Mesothelial cell of epicardium (in vitro differentiated cells): ENCODE measurements at places on chromosomes 12 and 14. TPM values are rescaled to one million over a fixed set of nuclear protein-coding genes. Genes with fewer than 3 reads are reported as not detected.
A peak's percentile ranks its signal among the peaks of the same experiment; 100 is the strongest.

ATF7IP gene
- 176 to 192 TPM (median 177 TPM) in 3 replicates for total RNA-seq

RNASE2 gene
- not detected in 3 replicates for total RNA-seq

MSRB3 gene
- 19.9 to 20.4 TPM (median 19.9 TPM) in 3 replicates for total RNA-seq

TRHDE gene
- total RNA-seq, result 1.0 to 1.7 TPM (median 1.4 TPM) in 3 replicates

SH2B3 gene
- 1.6 to 2.1 TPM (median 1.7 TPM) in 3 replicates for total RNA-seq

GRCh38 chr12:102023343-102023930 lies 38.4 kb downstream of the WASHC3 start:
- DNase-seq, result no peak
- peaks cover 2% of the 10 kb centered on the region for H3K4me1 ChIP-seq
- H3K36me3 ChIP-seq, result peaks cover 6% of the 10 kb centered on the region
- H3K27ac ChIP-seq, result no peak overlapping the region

- no peak overlapping the region for H3K4me3 ChIP-seq
- H3K27ac ChIP-seq, result no peak overlapping the region
- DNase-seq, result no peak
- peaks cover 2% of the 10 kb centered on the region for H3K36me3 ChIP-seq
- H3K27me3 ChIP-seq, result peaks cover 7% of the 10 kb centered on the region
Measured at GRCh38 chr12:106945261-106945851, 10.4 kb upstream of the TMEM263 start.

GRCh38 chr12:31772685-31773222 lies 43.9 kb upstream of the AMN1 start:
- peaks cover 32% of the 10 kb centered on the region for H3K4me1 ChIP-seq
- no peaks in the 10 kb centered on the region for H3K27me3 ChIP-seq
- H3K27ac ChIP-seq, result peak overlapping the region; percentile 93
- DNase-seq, result no peak
- peaks cover 8% of the 10 kb centered on the region for H3K36me3 ChIP-seq

- H3K27me3 ChIP-seq, result no peaks in the 10 kb centered on the region
- no peaks in the 10 kb centered on the region for H3K36me3 ChIP-seq
- H3K4me3 ChIP-seq, result no peak overlapping the region
- H3K27ac ChIP-seq, result no peak overlapping the region
Measured at GRCh38 chr14:48936362-48936761, 649.8 kb downstream of the RPS29 start.

DNA sequence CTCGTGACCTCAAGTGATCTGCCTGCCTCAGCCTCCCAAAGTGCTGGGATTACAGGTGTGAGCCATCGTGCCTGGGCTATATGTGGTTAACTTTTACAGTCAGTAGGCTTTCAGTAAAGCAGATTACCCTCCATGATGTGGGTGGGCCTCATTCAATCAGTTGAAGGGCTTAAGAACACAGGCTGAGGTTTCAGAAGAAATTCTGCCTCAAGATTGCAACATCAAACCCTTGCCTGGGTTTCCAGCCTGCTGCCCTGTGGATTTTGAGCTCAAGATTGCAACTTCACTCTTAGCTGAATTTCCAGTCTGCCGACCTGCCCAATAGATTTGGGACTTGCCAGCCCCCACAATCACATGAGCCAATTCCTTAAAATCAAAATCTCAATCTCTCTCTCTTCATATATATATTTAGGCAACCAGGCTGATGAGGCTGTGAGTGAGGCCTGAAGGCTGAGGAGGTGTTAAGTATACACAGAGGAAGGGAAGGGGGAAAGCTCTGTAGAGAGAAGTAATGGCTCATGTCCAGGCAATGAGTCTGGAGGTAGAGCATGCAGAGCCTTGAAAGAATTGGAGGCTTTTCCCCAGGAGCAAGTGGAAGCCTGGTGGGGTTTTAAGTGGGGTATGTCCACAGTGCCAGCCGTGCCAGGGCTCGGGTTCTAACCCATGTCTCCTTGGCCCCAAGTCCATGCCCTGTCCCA lies 33.3 kb upstream of the ACTN1 start:
- H3K4me3 ChIP-seq, result no peak overlapping the region
- no peaks in the 10 kb centered on the region for H3K36me3 ChIP-seq
- peaks cover 23% of the 10 kb centered on the region for H3K4me1 ChIP-seq

- no peak for DNase-seq
- no peaks in the 10 kb centered on the region for H3K36me3 ChIP-seq
- H3K4me1 ChIP-seq, result peaks cover 4% of the 10 kb centered on the region
- no peak overlapping the region for H3K4me3 ChIP-seq
- no peak overlapping the region for H3K27ac ChIP-seq
Measured at GRCh38 chr14:80387563-80387981, 176.3 kb upstream of the DIO2 start.

DNA sequence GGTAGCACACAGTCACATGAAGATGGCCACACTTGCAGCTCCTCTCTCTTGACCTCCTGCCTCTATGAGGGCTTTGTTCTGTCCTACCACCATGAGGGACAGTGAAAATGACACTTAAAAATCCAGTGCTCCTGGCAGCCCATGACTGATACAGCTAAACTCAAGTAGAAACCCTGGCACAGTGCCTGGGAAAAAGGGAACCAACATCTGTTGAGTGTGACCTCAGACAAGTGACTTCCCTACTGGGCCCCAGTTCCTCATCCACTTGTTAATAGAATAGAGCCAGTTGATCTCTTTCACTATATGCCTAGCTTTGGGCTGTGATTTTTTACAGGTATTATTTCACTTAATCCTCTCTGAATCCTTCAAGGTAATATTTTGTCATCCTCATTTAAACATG lies 4.8 kb downstream of the GUCY2C start:
- H3K4me3 ChIP-seq, result no peak overlapping the region
- H3K4me1 ChIP-seq, result no peaks in the 10 kb centered on the region
- H3K27ac ChIP-seq, result no peak overlapping the region
- H3K36me3 ChIP-seq, result no peaks in the 10 kb centered on the region

DNA sequence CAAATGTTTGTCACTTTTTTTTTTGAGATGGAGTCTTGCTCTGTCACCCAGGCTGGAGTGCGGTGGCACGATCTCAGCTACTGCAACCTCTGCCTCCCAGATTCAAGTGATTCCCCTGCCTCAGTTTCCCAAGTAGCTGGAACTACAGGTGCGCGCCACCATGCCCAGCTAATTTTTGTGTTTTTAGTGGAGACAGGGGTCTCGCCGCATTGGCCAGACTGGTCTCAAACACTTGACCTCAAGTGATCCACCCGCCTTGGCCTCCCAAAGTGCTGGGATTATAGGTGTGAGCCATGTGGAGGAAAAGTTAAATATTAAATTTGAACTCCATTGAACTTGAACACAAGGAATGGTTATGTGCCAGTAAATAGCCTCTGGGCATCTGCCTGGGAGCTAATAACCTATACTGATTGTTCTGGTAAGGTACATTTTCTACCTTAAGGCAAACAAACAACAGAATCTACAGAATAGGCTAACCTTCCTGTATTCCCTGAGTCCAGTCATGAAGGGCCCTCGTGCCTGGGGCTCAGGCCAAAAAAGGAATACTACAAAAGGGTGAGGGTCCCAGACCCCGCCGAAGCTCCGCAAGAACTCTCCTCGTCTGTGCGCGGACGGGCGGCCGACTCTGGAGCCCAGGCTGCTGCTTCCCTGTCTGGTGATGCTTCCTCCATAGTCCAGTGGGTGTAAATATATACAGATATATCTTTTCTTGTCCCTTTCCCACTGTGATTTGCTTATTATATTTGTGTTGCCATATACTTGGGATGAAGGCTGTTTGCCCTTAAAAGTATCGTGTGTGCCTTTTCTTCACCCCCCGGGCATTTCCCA lies 74.0 kb upstream of the EIF5 start:
- H3K36me3 ChIP-seq, result no peaks in the 10 kb centered on the region
- DNase-seq, result peak; percentile 1
- H3K4me3 ChIP-seq, result peak overlapping the region; percentile 15
- H3K27me3 ChIP-seq, result peaks cover 10% of the 10 kb centered on the region

GRCh38 chr14:58740379-58740935 lies 102.7 kb downstream of the DACT1 start:
- no peak overlapping the region for H3K27ac ChIP-seq
- H3K27me3 ChIP-seq, result peaks cover 2% of the 10 kb centered on the region
- DNase-seq, result no peak
- no peak overlapping the region for H3K4me3 ChIP-seq
- H3K4me1 ChIP-seq, result peaks cover 33% of the 10 kb centered on the region

DNA sequence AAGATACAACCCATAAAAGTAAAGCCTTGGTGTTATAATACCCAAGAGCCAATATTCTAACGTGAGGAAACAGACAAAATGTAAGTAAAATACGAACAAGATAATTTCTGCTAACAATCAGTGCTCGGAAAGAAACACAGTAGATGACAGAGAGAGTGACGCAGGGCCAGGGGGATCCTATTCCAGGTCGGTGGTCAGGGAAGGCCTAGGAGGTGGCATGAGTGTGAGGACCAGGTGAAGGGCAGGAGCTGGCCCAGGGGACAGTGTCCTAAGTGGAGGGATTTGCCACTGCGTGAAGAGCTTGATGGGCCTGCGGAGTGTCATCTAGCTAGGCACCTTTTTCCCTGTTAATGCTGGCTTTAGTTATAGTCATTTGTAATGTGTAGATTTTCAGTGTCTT lies 35.3 kb downstream of the ETV6 start:
- H3K36me3 ChIP-seq, result no peaks in the 10 kb centered on the region
- H3K4me1 ChIP-seq, result peaks cover 25% of the 10 kb centered on the region
- DNase-seq, result no peak
- H3K27ac ChIP-seq, result no peak overlapping the region

- H3K36me3 ChIP-seq, result no peaks in the 10 kb centered on the region
- peak; percentile 61 for DNase-seq
- peak overlapping the region; percentile 98 for H3K27ac ChIP-seq
- H3K4me3 ChIP-seq, result peak overlapping the region; percentile 91
Measured at GRCh38 chr14:22886500-22887259, 3.7 kb downstream of the REM2 start.

DNA sequence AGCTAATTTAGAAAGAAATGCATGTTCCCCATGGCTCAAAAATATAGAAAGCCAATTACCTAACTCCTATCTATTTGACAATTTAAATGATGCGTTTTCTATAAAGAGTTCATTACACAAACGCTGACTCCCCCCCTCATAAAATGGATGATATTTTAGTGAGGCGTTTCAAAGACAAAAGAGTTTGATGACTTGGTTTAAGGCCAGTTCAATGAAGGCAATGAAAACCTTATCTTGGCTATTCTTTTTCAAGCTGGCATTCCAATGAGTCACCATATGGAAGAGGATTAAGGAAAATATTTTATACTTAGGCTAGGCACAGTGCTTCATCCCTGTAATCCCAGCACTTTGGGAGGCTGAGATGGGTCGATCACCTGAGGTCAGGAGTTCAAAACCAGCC lies 62.7 kb downstream of the HMGA2 start:
- H3K27me3 ChIP-seq, result no peaks in the 10 kb centered on the region
- H3K36me3 ChIP-seq, result peaks cover 12% of the 10 kb centered on the region
- H3K27ac ChIP-seq, result peak overlapping the region; percentile 12
- H3K4me1 ChIP-seq, result peaks cover 47% of the 10 kb centered on the region

GRCh38 chr14:68365228-68365627 lies 427.6 kb downstream of the ZFP36L1 start:
- H3K27me3 ChIP-seq, result no peaks in the 10 kb centered on the region
- no peak for DNase-seq
- peaks cover 61% of the 10 kb centered on the region for H3K4me1 ChIP-seq
- no peaks in the 10 kb centered on the region for H3K36me3 ChIP-seq

DNA sequence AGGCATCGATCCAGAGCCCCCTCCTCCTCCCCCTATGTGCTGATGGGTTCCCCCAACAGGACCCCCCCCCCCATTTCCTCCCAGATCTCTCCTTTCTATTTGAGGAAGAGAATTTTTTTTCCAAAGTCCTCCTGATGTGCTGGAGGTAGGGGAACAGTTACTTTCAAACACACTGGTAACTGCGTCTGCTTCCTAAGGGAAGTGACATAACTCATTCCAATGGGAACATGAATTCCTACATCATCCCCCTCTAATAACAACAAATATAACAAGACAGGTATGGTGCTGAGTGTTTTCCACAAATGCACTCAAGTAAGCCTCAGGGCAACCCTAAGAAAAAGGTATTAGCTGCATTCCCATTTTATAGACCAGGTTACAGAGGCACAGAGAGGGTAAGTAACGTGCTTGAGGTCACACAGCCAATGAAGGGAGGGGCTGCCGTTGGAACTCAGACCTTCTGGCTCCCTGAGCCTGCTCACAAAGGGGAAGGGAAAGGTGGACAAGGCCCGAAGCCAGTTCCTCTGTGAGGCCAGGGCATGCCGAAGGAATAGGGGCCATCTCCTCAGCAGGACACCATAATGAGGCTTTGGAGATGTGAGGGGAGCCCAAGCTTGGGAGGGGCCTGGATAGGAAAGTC lies 121.1 kb upstream of the NCOR2 start:
- no peaks in the 10 kb centered on the region for H3K27me3 ChIP-seq
- H3K36me3 ChIP-seq, result no peaks in the 10 kb centered on the region
- no peak overlapping the region for H3K4me3 ChIP-seq
- H3K4me1 ChIP-seq, result peaks cover 49% of the 10 kb centered on the region

GRCh38 chr12:104686196-104686595 lies 229.4 kb downstream of the CHST11 start:
- no peak for DNase-seq
- no peak overlapping the region for H3K4me3 ChIP-seq
- peaks cover 59% of the 10 kb centered on the region for H3K27me3 ChIP-seq

DNA sequence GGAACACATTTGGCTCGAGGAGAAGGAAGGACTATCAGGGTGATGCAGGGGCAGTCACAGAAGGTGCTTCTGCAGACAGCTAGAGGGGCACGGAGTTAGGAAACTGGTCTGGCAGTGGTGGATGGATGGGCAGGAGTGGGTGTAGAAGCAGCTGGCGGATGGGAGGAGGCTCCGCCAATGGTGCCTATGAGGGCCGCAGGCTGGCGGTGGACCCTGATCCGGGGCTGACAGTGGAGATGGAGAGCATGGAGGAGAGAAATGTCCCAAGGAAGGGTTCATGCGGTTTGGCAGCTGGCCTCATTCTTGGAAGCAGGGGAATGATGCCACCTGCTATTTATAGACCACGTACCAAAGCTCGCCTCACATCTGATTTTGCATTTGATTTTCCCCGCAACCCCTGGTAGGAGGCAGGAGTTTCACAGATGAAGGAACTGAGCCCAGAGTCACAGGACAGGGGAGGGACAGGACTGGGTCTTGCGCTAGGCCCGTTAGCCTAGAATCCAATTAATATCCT lies 237.1 kb downstream of the FOXN3 start:
- H3K4me1 ChIP-seq, result peaks cover 25% of the 10 kb centered on the region
- no peak overlapping the region for H3K27ac ChIP-seq

- H3K27me3 ChIP-seq, result no peaks in the 10 kb centered on the region
- no peaks in the 10 kb centered on the region for H3K36me3 ChIP-seq
Measured at GRCh38 chr14:51595881-51596455, 55.7 kb upstream of the FRMD6 start.

- peak overlapping the region; percentile 72 for H3K4me3 ChIP-seq
- H3K36me3 ChIP-seq, result peaks cover 2% of the 10 kb centered on the region
- H3K27me3 ChIP-seq, result peaks cover 3% of the 10 kb centered on the region
- H3K4me1 ChIP-seq, result peaks cover 34% of the 10 kb centered on the region
- DNase-seq, result no peak
Measured at GRCh38 chr14:105418269-105419194, 1.1 kb upstream of the MTA1 start.

GRCh38 chr14:100096656-100097055 lies 31.4 kb downstream of the EVL start:
- H3K4me3 ChIP-seq, result no peak overlapping the region
- no peak overlapping the region for H3K27ac ChIP-seq
- H3K27me3 ChIP-seq, result no peaks in the 10 kb centered on the region
- peaks cover 5% of the 10 kb centered on the region for H3K4me1 ChIP-seq
- peaks cover 23% of the 10 kb centered on the region for H3K36me3 ChIP-seq

- no peak overlapping the region for H3K4me3 ChIP-seq
- H3K36me3 ChIP-seq, result no peaks in the 10 kb centered on the region
- no peaks in the 10 kb centered on the region for H3K4me1 ChIP-seq
- DNase-seq, result no peak
Measured at GRCh38 chr14:67417633-67418032, 5.7 kb upstream of the PLEK2 start.

- peaks cover 88% of the 10 kb centered on the region for H3K4me1 ChIP-seq
- peak overlapping the region; percentile 92 for H3K4me3 ChIP-seq
- peak overlapping the region; percentile 100 for H3K27ac ChIP-seq
- H3K27me3 ChIP-seq, result no peaks in the 10 kb centered on the region
- no peak for DNase-seq
- H3K36me3 ChIP-seq, result no peaks in the 10 kb centered on the region
Measured at GRCh38 chr12:114697741-114698565, 14.0 kb upstream of the TBX3 start.
